Muscle of leg (tissue), 16 donors: ENCODE measurements at places on chromosomes 5 and 9. TPM values are rescaled to one million over a fixed set of nuclear protein-coding genes. Genes with fewer than 3 reads are reported as not detected.

- DNase-seq: no peak
- H3K4me3 ChIP-seq: no peak overlapping the region
- peaks cover 5% of the 10 kb centered on the region for H3K4me1 ChIP-seq
Measured at GRCh38 chr5:124719113-124719967, 27.1 kb downstream of the ZNF608 start.

GRCh38 chr9:96031366-96031824 lies 155.9 kb downstream of the ERCC6L2 start:
- H3K27ac ChIP-seq: peak overlapping the region; percentile 10
- peaks cover 16% of the 10 kb centered on the region for H3K27me3 ChIP-seq
- H3K36me3 ChIP-seq: no peaks in the 10 kb centered on the region
- no peak overlapping the region for H3K4me3 ChIP-seq

DNA sequence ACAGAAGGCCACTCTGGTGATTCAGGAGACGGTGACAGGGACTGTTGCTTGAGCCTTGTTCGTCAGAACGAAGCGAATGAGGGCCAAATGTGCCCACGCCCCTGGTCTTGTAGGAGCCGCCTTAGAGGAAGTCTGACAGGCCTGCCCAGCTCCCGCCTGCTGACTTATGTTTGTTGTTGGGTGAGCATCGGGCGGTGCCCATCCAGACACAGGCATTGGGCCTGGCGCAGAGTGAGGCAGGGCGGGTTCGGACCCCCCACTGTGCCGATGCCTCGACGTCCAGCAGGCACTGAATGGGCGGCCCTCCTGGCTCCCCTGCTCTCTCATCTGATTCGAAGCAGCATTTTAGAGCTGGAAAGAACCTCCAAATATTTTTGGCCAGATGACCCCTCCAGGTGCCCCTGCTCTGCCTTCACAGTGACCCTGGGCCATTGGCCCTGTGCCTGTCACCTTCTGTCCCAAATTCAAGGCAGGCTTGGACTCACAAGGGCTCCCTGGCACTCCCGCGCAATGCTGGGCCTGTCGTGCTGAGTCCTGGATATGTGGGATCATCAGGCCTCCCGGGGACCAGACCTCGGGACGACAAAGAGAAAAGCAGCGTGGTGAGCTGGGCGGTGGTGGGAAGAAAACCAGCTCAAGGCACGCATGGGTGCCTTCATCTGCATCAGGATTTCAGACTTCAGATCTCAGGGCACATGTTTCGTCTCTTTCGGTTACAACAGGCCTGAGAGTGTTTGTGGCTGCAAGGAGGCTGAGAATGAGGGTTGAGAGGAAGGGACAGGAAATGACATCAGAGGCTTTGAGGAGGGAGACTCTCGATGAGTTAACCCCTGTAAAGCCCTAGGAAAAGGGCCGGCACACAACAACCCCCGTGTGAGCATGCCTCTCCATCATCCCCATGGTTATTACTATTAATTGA lies 37.1 kb upstream of the OLFM1 start:
- H3K27me3 ChIP-seq: peaks cover 13% of the 10 kb centered on the region
- no peak for DNase-seq
- H3K27ac ChIP-seq: no peak overlapping the region
- H3K4me3 ChIP-seq: no peak overlapping the region
- H3K4me1 ChIP-seq: no peaks in the 10 kb centered on the region

DNA sequence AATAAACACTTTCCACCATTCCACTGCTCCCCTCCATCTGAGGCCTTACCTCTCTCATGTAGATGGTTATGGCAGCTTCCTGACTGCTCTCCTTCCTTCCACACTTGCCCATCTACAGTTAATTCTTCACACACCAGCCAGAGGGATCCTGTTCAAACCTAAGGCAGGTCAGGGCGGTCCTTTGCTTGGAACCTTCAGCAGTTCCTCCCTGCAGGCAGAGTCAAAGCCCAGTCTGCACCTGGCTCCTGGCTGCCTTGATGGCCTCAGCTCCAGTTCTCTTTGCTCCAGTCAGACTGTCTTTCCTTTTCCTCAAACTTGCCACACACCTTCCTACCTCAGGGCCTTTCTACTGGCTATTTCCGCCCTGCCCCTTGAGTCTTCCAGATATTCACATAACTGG lies 30.2 kb upstream of the NR3C1 start:
- H3K4me1 ChIP-seq: peaks cover 8% of the 10 kb centered on the region
- no peak for DNase-seq
- H3K27me3 ChIP-seq: no peaks in the 10 kb centered on the region
- no peaks in the 10 kb centered on the region for H3K36me3 ChIP-seq
- no peak overlapping the region for H3K4me3 ChIP-seq
- no peak overlapping the region for H3K27ac ChIP-seq

DNA sequence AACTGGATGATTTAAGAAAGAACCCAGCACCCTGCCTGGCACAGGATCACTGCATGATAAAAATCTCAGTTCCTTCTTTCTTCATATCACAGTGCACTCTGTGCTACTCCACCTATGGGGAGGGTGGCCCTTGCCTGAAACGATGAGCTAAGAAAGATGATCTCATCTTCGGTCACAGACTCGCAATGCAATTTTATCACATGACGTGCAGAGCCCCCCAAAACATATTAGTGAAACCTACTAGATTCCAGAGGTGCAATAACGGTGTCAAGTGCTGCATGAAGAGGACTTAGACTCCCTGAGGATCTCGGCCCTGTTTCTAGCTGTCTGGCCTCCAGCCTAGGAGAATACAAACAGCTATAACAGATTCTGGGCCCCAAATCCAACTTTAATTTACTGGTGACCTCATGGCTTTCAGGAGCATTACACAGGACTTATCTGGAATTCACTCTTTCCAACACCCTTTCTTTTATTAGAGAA lies 104.0 kb downstream of the EBF1 start:
- peak; percentile 88 for DNase-seq
- H3K4me1 ChIP-seq: peaks cover 23% of the 10 kb centered on the region
- no peaks in the 10 kb centered on the region for H3K36me3 ChIP-seq
- no peak overlapping the region for H3K4me3 ChIP-seq
- H3K27ac ChIP-seq: peak overlapping the region; percentile 32
- H3K27me3 ChIP-seq: no peaks in the 10 kb centered on the region

- DNase-seq: no peak
- H3K4me1 ChIP-seq: no peaks in the 10 kb centered on the region
- no peak overlapping the region for H3K4me3 ChIP-seq
- no peaks in the 10 kb centered on the region for H3K36me3 ChIP-seq
Measured at GRCh38 chr5:168364151-168364661, 72.8 kb downstream of the WWC1 start.

GRCh38 chr5:126597156-126597555 lies 2.1 kb upstream of the ALDH7A1 start:
- no peak overlapping the region for H3K27ac ChIP-seq
- no peaks in the 10 kb centered on the region for H3K36me3 ChIP-seq
- H3K27me3 ChIP-seq: no peaks in the 10 kb centered on the region
- H3K4me1 ChIP-seq: peaks cover 21% of the 10 kb centered on the region

GRCh38 chr9:118215549-118215948 lies 511.3 kb downstream of the TLR4 start:
- H3K27ac ChIP-seq: no peak overlapping the region
- no peaks in the 10 kb centered on the region for H3K4me1 ChIP-seq
- H3K4me3 ChIP-seq: no peak overlapping the region
- no peak for DNase-seq

GRCh38 chr9:93463638-93464248 lies 10.4 kb upstream of the FAM120AOS start:
- peaks cover 15% of the 10 kb centered on the region for H3K4me1 ChIP-seq
- no peak overlapping the region for H3K27ac ChIP-seq
- H3K27me3 ChIP-seq: no peaks in the 10 kb centered on the region
- no peak overlapping the region for H3K4me3 ChIP-seq
- H3K36me3 ChIP-seq: no peaks in the 10 kb centered on the region
- no peak for DNase-seq

GRCh38 chr5:43583724-43584123 lies 19.3 kb upstream of the NNT start:
- no peak overlapping the region for H3K27ac ChIP-seq
- H3K4me3 ChIP-seq: no peak overlapping the region
- H3K36me3 ChIP-seq: peaks cover 7% of the 10 kb centered on the region

DNA sequence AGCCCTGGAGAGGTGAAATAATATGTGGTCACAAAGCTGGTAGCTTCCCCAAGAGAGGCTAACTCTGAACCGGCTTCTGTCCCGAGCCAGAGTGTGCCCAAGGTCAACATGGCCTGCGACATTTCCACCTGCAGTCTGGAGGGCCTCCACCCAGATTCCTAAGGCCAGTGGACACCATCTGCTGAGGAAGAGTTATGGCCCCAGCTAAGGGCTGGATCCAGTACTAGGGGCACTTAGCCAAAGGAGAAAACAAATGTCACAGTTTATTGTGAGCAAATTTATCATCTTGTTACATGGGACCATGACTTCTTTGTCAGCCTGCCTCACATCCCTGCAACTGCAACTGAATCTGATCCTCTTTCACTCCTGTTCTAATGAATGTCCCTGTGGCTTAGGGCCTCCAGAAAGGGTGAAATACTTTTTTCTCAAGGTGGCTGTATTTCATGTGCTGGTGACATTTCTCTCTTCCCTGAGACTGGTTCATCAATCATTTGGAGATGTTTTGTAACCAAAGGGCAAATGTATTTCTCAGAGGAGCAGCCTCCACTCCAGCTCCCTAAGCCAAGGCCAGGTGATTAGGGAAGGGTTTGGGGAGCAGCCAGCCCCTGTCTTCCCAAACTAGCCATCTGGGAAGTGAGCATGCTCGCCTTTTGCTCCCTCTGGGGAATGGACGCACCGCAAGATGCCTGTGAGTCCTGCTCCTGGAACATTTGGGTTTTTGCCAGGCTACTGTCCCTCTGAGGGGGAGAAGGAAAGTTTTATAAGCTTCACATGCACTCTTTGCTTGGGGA lies 148.3 kb downstream of the CMYA5 start:
- H3K4me1 ChIP-seq: peaks cover 32% of the 10 kb centered on the region
- H3K27me3 ChIP-seq: no peaks in the 10 kb centered on the region
- no peak overlapping the region for H3K27ac ChIP-seq
- DNase-seq: peak; percentile 86

DNA sequence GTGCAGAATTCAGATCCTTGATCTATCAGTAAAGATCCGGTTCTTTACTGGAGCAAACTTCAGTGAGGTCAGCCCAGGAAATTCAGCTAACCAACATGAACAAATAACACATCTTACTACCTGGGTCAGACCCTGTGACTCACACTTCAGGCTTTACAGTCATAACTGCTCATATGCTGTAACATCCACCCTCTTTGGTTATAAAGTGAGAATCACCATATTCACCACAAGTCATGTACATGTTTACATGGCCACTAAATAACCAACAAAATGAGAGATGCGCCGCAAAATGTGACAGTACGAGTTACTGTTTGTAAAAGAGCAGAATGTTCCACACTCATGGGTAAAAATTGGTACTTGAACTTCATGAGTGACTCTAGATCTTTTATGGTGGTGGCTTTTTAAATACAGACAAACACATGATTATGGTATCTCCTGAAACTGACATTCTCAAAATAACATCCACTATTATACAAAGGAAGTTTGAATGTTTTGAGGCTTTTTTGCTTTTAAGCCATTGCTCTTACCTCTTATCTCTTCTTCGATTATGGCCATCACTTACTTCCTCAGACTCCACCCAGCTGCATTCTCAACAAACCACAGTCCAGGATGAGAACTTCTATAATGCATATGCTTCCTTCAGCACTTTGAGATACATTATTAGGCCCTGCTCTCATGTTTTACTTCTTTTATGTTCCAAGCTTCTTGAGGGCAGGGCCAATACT lies 516.6 kb downstream of the RAB3C start:
- no peak for DNase-seq
- H3K4me1 ChIP-seq: peaks cover 5% of the 10 kb centered on the region
- no peak overlapping the region for H3K4me3 ChIP-seq
- H3K36me3 ChIP-seq: no peaks in the 10 kb centered on the region

DNA sequence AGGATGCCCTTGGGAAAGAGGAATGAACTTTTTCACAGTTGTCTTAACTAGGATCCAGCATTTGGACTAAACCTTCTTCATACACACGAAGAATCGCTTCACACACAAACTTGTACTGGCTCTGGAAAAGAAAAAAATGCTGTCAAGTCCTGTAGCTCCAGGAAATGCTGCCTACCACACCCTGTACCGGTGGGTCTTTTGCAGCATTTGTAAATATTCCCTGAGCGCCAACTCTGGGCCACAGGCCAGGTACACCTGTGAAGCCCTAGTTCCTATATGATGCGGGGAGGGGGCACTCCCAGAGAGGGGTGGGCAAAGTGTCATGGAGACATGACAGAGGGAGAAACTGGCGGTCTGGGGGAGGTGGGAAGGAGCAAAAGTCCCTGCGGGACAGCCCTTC lies 58.7 kb upstream of the EPB41L4B start:
- H3K36me3 ChIP-seq: peaks cover 9% of the 10 kb centered on the region
- H3K27me3 ChIP-seq: no peaks in the 10 kb centered on the region
- no peaks in the 10 kb centered on the region for H3K4me1 ChIP-seq
- no peak overlapping the region for H3K4me3 ChIP-seq
- DNase-seq: no peak
- H3K27ac ChIP-seq: no peak overlapping the region

The CCDC152 gene
- 1.3 TPM for total RNA-seq

The ALDH7A1 gene
- 22.7 TPM for total RNA-seq

The WNT8A gene
- total RNA-seq: not detected

The HTR4 gene
- not detected for total RNA-seq

The ZNF354C gene
- total RNA-seq: 11.0 TPM

The LEAP2 gene
- 1.4 TPM for total RNA-seq

The PALM2AKAP2 gene
- total RNA-seq: 25.9 TPM
